ENCODE measurements at places on chromosomes 1 and 21. TPM values are rescaled to one million over a fixed set of nuclear protein-coding genes. Genes with fewer than 3 reads are reported as not detected.

GRCh38 chr1:28548318-28548717 is 4.6 kb upstream of the TRNAU1AP start:
- no peak for DNase-seq

DNA sequence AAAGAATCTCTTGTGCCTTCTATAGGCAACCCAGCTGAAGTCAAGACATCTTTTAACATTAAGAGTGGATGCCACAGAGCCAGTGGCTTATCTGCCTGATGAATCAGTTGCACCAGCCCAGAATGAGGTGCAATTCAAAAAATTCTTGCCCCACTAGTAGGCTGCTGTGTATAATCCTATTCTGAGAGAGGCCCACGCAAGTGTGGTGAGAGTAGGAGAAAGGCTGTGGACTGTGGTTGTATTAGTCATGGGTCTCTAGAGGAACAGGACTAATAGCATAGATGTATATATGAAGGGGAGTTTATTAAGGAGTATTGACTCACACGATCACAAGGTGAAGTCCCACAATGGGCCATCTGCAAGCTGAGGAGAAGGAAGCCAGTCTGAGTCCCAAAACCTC is 216.4 kb downstream of the LTN1 start:
- DNase-seq: no peak

B3GALT5 gene
- not detected for total RNA-seq

- no peak for DNase-seq
These were observed 671 bp downstream of the HNRNPU start for GRCh38 chr1:244863491-244864252.

- no peak for DNase-seq
These were observed 66.3 kb downstream of the C1orf185 start for GRCh38 chr1:51168266-51168845.

- DNase-seq: no peak
These were observed 272.0 kb downstream of the FOXD2 start for GRCh38 chr1:47709872-47710231.

DNA sequence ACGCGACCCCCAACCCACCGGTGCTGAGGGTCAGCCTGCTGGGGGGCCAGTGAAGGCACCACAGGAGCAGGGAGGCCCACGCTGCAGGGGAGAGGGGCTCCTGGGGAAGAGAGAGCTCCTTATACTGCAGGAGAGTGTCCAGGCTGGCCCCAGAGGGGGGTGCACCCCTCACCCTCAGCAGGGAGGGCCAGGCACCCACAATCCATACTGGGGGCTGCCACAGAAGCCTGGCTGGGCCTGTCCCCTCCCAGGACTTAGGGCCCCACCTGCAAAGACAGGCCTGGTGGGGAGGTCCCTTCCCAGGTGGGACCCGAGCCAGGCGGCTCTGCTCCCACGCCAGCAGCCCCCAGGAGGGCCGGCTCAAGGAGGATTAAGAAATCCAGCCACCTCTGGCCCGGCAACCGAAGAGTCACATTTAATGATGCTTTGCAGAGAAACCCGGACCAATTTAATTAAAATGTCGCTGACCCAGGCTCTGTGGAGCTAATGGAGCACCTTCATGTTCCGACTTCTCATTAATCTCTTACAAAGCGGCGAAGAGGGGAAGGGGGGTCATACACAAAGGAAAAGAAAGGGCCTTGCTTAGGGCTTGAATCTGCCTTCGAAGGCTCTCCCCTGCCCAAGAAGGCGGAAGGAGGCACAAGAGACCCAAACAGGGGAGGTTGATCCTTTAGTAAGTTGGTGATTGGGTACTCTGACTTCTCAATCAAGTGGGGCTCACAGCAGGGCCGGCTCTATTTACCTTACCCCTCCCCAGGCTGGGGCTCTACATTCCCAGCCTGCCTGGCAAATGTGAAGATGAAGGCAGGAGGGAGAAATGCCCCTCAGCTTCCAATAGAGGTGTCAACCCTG is 25.0 kb downstream of the WNT9A start:
- DNase-seq: no peak

C8A gene
- not detected for total RNA-seq

KCNJ9 gene
- not detected for total RNA-seq

DNA sequence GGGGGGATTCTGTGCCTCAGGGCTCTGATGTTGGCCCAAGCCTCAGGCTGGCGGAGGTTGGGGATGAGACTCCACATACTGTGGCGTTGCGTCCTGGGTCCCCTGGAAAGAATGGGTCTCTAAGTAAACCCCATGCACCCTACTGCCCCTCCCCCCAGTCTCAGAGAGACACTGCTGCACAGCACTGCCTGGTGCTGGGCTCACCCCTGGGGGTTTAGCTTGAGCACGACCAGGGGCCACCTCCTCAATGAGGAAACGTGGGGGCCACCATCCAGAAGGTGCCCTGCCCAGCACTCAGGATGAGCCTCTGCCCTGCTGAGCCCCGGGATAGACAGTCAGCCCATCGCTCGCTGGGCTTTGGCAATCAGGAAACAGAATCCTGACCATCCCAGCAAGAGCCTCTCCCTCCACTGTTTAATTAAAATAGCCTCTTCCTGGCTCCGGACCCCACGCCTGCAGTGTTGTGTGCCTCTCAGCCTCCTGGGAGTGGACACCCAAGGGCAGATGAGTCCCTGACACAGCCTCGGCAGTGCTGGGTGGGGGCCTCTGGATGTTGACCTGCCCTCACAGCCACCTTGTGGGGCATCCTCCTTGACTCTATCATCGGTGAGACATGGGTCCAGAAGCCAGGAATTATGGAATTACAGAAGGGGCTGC is 3.5 kb upstream of the KRTAP10-4 start:
- DNase-seq: no peak

GRCh38 chr1:207952617-207953542 is 42.0 kb upstream of the CD34 start:
- DNase-seq: no peak

- no peak for DNase-seq
These were observed 116.8 kb downstream of the HHAT start for GRCh38 chr1:210445485-210445884.

DNA sequence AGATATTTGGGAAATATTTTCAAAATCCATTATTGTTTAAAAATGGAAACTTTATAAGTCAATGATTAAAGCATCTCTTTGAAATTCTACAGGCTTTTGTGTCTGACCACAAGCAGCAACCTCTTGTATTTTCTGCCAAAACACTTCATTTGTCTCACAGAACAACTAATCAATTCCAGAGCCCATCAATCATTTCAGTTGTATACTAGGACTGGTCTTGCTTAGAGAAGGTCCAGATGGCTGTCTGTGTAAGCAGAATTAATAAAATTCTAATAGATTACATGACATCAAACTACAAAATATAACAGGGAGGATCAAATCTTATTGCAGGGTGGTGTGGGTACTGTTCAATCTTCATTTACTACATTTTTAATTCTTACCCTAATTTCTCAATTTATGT is 76.4 kb downstream of the ACBD6 start:
- DNase-seq: no peak

RIPK4 gene
- total RNA-seq: 1.8 TPM

DNA sequence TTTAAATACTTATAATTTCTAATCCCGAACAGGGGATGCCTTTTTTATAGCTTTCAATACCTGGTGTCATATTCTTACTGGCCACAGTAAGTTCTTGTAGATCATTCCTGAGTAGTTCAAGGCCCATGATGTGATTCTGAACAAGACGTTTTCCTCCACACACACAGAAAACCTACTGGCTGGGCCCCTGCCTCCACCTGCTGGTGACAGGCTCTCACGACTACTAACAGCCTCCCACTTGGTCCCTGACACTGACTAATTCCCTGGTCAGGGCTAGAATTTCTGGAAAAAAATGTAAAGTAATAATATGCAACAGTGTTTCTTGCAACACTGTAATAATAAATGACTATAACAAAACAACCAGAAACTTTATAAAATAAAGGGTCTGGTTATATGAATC is 50.4 kb upstream of the RIPK4 start:
- peak; percentile 34 for DNase-seq

DNA sequence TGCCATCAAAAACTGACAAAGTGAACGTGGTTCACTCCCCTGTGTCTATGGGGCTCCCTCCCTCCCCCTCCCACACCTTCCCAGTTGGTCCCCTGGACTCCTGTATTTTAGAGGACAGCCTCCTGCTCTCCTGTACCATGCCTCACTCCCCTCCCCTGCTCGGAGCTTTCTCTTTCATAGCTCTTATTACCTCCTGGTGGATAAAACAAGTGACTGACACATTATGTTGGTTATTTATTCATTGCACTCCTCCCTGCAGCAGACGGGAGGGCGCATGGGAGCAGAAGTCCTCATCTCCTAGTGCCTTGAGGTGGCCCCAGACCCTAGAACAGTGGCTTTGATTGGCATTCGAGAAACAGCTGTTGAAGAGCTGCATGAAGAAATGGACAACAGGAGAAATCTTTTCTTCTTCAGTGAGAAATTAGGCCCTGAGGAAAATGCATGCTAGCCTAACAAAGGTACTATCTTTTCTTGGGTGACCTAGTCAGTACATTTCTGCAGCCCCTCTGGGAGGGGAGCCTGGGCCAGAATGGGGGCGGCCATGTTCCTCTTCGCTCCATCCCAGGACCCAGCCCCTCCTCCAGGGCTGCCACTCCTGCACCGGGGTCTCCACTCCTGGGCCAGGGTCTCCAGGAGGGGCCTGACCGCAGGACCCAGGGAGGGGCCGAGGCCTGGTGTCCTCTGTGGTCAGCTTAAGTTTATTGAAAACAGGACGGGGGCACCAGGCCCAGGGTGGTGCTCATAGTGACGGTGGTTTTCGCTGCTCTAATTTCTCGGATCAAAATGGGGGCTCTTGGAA is 1.2 kb upstream of the TFF1 start:
- DNase-seq: no peak

- peak; percentile 66 for DNase-seq
These were observed 5.3 kb downstream of the DTL start for GRCh38 chr1:212040629-212041412.

DNA sequence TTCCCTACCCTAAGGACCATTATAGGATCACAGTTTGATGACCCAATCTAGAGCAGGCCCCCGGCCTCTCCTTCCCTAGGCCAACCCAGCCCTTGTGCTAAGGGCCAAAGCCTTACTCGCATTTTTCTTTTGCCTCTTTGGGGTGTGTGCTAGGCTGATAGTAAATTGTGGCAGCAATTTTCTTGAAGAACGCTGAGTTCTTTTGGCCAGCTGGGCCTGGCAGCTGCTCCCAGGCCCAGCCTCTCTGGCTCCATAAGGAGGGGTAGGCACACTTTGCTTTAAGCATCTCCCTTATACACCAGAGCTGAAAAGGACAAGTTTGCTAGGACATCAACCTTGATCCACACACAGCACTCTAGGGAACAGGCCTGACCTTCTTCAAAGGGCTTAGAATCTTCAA is 4.2 kb downstream of the OLFML2B start:
- DNase-seq: no peak

DNA sequence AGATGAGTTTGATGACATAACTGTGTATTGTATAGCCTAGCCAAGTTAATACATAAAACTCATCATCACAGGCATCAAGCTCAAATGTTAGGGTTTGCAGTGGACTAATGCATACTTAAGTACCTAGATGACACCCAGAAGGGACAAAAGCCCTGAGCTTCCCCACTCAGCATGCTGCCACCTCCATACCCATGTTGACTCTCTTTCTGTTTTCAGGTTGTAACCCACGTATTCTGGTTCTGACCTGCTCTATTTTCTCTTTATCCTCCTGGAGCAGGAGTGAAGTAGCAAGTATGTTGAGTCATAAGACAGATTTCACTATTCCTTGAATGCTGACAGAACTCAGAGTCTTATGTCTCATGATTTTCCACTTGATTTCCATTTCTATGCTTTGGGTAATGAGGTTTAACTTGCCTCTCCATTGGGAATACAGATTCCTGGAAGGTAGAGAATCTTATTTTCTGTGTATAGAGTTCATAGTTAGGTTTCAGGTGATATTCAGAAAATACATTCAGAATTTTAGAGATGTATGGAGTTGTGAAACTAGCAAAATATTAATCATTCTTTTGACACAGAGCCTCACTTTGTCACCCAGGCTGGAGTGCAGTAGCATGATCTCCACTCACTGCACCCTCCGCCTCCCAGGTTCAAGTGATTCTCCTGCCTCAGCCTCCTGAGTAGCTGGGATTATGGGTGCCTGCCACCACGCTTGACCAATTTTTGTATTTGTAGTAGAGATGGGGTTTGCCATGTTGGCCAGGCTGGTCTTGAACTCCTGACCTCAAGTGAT is 122.5 kb upstream of the KCNJ15 start:
- DNase-seq: no peak

PAX7 gene
- not detected for total RNA-seq

CLIC6 gene
- total RNA-seq: not detected

DNA sequence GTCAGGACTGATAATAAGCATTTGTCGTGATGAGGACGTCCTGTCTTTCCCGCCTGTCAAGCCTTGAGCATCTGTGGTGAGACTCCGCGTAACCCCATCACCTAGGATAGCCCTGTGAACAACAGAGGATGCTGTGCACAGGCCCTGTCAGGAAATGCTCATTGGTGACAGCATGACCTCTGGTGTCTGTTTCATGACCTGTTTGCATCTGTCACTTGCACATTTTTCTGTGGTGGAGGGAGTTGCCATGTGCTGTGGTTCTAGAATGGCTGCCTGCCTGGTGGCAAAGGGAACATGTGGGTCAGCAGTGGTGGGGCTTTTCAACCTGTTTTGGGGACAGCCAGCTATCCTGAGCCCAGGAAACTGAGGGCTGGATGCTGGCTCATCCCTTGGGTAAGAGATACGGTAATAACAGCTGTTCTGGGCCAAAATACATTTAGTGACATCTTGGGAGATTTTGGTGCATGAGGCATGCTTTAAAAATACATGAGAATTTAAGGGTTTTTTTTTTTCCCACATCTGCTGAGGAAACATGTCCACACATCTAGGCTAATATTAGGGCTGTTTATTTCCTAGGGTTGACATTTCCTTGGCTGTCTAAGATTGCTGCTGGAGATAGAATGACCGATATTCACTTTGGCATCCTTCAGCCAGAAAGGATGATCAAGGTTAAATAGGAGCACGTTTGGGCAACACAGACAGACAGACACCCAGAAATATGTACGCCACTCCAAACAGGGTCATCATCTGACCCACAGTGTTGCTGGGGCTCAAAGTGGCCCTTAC is 52.9 kb downstream of the KCNC4 start:
- DNase-seq: no peak

DNA sequence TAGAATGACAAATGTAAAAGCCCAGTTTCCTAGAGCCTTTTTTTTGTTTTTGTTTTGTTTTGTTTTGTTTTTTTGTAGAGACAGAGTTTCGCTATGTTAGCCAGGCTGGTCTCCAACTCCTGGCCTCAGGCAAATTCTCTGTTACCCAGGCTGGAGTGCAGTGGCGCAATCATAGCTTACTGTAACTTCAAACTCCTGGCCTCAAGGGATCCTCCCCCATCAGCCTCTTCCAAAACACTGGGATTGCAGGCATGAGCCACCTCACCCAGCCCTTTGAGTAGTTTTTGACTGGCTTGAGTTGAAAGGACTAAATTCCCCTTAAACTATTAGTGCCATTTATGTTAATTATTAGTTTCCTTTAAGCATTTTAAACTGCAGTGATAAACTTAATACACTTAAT is 28.8 kb upstream of the ZBTB18 start:
- no peak for DNase-seq

GRCh38 chr1:40703316-40703715 is 11.8 kb downstream of the NFYC start:
- DNase-seq: no peak

GRCh38 chr21:44295646-44296045 is 4.2 kb upstream of the PFKL start:
- no peak for DNase-seq

SRSF10 gene
- total RNA-seq: 67.9 TPM

PLEKHA6 gene
- 1.5 TPM for total RNA-seq

ZFYVE9 gene
- total RNA-seq: 30.7 TPM

- no peak for DNase-seq
These were observed 33.4 kb downstream of the IGFN1 start for GRCh38 chr1:201223852-201224665.

C1QC gene
- total RNA-seq: not detected
